ENCODE measurements at places on chromosomes 6 and 20.

DNA sequence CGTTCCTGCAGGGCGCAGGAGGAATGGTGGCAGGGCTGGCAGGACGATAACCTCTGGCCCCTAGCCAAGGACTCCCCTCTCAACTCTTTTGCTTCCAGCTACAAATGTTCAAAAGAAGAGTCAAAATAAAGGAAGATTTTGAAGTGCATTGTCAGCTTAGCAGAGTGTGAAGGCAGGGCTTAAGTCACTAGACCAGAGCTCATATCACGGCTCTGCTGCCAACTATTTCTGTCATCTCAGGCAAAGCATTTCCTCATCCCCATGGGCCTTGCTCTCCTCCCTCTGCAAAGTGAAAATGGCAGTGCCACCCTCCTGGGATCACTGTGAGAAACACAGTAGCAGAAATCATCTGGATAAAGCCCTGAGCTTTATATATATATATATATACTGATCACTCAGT, 36.7 kb downstream of the CFAP61 start:
- DNase-seq: no peak

- no peak for DNase-seq
These were observed 7.1 kb downstream of the GJA1 start for GRCh38 chr6:121442576-121442975.

GRCh38 chr20:9407805-9408421, 106.5 kb upstream of the LAMP5 start:
- no peak for DNase-seq

- no peak for DNase-seq
These were observed 13.1 kb downstream of the B4GALT5 start for GRCh38 chr20:49700411-49701185.

DNA sequence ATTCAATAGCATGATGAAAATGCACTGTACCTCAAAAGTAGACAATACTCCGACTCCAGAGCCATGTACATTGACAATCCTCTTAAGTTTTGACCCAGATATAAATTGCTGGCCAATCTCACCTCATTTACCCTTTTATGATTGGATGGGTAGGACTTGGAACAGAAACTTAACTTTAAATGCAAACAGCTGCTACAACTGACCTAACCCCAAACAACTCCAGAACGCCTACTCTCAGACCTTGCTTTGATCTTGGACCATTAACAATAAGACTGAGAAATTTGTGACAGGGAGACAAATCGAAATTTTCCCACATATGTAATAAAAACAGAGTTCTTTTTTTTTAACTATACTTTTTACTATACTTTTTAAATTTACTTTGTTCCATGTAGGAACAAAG, 200.5 kb upstream of the MCHR2 start:
- DNase-seq: no peak

- DNase-seq: no peak
These were observed 21.6 kb downstream of the OR2J3 start for GRCh38 chr6:29129326-29130012.

- no peak for DNase-seq
These were observed 47.1 kb downstream of the MCUR1 start for GRCh38 chr6:13767121-13767808.

- DNase-seq: no peak
These were observed 891 bp upstream of the POU3F2 start for GRCh38 chr6:98833307-98834059.

- DNase-seq: peak; percentile 90
These were observed 2.5 kb downstream of the MYMX start for GRCh38 chr6:44219053-44219814.

DNA sequence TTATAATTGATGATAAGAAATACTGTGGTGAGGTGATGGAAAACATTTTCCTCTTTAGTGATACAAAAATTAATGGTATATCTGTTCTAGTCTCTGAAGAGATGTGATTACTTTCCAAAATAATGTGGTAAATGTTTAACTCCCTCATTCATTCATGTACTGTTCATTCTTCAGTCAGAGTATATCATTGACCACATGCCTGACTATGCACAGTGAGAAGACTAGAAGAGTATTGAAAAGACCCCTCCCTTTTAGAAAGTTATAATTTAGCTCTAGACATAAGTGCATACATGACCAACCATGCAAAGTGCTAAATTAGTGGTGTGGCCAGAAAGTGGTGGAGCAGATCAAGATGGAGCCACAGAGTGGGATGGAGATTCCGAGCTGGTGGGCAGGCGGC, 133.0 kb downstream of the CLIC5 start:
- no peak for DNase-seq

DNA sequence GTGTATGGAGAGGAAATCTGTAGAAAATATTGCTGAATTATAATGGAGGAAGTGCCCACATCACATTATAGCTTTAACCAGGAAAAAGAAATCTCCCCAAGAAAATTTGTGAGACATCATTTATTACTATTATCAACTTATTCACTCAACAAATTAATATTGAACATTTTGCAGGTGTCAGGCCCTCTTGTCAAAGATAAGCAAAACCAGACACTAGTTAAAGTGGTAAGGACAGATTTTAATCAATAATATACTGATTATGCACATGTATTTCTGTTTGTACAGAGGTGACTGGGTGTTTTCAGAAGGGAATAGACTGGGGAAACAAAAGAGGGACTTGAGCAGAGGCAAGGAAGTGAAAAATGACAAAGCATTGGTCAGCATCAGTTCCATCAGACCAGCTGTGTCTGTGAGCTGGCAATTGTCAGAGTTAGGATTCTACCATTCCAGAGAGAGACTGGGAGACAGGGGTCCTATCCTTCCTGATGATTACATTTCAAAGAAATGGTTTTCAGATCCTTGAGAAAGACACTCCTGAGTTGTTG, 519.2 kb downstream of the UTRN start:
- DNase-seq: no peak

- no peak for DNase-seq
These were observed 262.4 kb upstream of the MARCKS start for GRCh38 chr6:113594726-113595125.

DNA sequence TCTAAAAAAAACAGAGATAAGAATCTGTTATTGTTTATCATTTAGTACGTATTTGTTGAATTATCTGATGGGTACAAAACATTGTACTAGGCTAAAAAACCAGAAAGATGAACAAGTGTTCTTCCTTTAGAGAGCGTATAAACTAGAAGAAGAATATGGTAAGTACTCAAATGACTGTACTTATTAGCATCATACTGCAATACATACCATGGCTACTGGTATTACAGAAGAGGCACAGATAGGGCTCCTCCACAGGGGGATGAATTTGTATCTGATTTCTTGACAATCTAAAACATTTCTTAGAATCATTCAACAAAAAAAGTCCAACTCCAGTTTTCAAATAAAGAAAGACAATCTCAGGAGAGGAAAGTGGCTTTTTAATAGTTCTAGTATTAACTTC, 118.0 kb upstream of the THEMIS start:
- no peak for DNase-seq

DNA sequence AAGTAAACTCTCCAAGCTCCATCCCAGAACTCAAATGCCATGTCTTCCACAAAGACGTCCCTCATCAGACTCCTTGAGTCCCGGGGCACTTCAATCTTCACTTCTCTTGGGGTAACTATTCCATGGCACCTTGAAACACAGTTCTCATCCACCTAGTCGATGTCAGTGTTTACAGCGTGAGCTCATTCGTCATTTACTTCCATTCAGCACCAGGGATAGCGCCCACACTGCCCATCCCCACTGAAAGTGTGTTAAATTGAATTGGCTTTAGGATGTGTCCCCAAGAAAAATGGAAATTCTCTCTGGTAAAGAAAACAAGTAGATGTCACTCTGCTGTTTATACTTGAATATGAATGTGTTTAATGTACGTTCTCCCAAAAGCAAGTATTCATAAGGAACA, 31.3 kb downstream of the KCNK15 start:
- DNase-seq: no peak

- DNase-seq: no peak
These were observed 82.7 kb upstream of the FOXC1 start for GRCh38 chr6:1527073-1527457.

GRCh38 chr20:22402550-22402949, 181.8 kb downstream of the FOXA2 start:
- DNase-seq: no peak

- no peak for DNase-seq
These were observed 26.4 kb downstream of the ARMC2 start for GRCh38 chr6:108874470-108875160.

DNA sequence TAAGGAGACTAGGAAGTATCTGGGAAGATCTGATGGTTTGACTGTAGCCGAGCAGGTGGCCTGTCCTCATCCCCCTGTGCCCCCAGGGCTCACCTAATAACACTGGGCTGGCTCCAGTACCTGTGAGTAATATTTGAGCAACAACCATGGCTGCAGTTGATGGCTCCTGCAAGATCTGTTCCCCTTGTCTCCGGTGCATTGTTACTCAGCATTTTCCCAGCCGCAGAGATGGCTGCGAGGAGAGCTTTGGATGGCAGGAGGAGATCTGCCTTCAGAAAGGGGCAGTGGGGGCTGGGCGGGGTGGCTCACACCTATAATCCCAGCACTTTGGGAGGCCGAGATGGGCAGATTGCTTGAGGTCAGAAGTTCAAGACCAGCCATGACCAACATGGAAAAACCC, 39.3 kb downstream of the PTK7 start:
- no peak for DNase-seq

DNA sequence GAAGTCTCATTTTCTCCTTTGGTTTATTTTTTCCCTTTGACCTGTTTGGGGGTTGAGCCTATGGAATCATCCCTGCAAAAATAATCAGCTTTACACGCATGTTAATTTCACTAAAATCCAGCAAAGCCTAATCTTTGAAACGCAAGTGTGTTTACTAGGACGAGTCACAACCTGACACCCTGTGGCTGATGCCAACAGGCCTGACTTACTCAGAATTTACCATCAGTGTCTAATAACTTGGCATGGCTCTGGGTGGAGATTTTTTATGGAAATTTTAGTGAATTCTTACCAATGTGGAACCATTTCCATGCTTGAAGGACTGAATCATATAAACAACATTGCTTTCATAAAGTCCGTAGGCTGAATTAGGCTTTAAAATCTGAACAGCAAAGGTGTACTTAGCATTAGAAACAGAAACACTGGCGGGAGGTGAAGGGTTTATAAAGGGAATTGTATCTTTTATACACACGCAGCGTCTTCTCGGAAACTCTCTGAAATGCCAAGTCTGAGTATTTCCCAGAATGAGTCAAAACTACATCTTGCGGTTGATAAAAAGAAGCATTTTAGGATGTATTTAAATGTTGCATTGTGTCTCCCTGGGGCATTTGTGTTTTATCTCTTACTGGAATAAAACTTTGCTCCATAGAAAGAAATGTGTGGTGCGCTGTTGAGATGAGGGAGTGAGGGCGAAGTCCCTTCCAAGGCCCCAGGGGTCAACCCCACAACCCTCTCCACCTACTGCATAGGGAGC, 81.2 kb downstream of the DACT2 start:
- no peak for DNase-seq

- DNase-seq: no peak
These were observed 772.8 kb upstream of the MAN1A1 start for GRCh38 chr6:120122401-120122800.

GRCh38 chr6:25715794-25716193, 38.7 kb upstream of the SLC17A4 start:
- DNase-seq: no peak

DNA sequence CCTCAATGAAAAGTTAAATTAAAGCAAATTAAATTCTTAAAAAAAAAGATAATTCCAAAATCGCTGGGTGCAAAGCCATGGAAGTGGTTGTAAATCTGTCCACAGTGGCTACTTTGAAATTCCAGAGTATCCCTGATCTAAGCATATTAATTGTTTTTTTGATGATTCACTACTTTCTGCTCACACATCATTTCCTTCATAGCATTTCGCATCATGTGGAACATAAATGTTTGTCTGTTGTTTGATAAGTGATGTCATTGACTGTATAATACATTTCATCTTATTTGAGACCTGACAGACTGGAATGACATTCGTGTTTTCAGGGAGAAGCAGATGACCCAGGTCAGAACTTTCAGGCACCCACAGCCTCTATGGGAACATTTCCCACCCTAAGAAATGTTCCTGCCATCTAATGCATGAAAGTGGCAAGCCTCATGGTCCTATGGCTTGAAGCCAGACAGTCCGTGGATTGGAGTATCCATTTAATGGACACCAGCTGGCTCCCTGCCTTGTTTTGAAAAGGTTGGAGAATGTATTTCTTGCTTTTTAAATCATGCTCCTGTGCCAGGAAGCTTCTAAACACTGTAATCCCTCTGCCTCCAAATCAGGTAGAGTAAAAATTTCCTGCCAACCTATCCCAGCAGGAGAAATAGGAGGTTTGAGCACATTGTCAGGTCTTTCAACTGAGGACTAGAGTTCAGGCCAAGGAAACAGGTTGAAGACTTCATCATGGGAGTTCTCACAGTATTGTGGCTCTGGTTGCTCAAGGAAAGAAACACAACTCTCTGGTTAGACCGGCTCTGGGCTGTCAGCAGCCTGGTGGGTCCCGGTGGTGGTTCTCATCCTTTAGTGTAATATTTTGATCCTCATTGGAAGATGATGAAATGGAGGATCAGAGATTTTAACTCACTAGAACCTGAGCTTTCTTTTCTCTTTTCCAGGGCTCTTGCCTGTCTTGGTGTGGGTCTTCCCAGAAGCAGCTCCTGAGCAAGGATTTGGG, 157.9 kb downstream of the SLC24A3 start:
- DNase-seq: peak; percentile 62

GRCh38 chr6:3805448-3806123, 43.6 kb upstream of the FAM50B start:
- no peak for DNase-seq

- no peak for DNase-seq
These were observed 4.0 kb downstream of the TNFRSF6B start for GRCh38 chr20:63700199-63701050.

- no peak for DNase-seq
These were observed 16.3 kb downstream of the SAMD3 start for GRCh38 chr6:130206479-130206878.

DNA sequence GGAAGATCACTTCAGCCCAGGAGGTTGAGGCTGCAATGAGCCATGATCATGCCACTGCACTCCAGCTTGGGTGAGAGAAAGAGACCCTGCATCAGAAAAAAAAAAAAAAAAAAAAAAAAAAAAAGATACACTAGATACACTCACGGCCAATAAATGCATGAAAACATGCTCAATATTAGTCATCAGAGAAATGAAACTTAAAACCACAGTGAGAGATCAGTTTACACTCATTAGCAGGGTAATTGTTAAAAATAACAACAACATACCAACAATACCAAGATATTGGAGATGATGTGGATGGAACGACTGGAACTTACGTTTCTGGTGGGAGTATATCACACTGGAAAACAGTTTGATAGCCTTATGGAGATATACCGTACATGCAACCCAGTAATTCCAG, 29.9 kb downstream of the HS3ST5 start:
- no peak for DNase-seq

GRCh38 chr20:22623211-22623610, 38.8 kb upstream of the FOXA2 start:
- DNase-seq: no peak

DNA sequence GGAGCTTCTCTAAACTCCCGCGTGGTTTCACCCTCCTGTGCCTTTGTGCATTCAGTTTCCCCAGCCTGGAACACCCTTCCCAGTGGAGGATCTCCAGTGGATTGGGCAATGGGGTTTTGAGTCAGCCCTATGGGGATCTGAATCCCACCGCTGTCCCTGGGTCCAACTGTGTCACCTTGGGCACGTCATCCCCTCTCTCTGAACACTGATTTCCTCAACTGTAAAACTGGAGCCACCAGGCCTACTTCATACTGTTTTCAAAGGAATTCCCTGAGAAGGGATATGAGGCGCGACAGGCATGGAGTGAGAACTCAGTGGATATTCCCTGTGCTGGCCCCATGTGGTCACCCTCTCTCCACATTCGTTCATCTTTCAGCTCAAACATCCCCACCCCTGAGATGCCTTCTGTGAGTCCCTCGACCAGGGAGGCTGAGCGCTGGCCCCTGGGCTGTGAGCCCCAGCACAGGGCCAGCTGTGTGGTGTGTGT, 25.7 kb downstream of the MAFB start:
- no peak for DNase-seq

All from vagina (tissue), 2 donors.